ENCODE measurements at places on chromosomes 3 and 15.

DNA sequence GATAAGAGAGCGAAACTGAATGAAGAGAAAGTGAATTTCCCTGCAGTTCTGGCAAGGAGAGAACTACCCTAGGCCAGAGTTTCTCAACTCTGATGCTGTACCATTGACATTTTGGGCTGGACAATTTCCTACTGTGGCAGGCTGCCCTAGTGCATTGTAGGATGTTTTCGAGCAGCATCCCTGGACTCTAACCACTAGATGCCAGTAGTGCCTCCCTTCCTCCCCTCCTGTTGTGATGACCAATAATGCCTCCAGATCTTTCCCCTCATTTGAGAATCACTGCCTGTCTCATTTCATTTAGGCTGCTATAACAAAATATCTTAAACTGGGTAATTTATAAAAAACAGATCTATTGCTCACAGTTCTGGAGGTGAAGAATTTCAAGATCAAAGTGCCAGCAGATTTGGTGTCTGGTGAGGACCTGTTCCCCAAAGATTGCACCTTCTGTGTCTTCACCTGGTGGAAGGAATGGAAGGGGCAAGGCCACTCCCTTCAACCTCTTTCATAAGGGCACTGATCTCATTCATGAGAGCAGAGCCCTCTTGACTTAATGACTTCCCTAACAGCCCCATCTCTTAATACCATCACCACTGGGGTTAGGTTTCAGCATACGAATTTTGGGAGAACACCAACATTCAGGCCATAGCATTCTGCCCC, 188.9 kb upstream of the MEIS2 start:
- DNase-seq: no peak

DNA sequence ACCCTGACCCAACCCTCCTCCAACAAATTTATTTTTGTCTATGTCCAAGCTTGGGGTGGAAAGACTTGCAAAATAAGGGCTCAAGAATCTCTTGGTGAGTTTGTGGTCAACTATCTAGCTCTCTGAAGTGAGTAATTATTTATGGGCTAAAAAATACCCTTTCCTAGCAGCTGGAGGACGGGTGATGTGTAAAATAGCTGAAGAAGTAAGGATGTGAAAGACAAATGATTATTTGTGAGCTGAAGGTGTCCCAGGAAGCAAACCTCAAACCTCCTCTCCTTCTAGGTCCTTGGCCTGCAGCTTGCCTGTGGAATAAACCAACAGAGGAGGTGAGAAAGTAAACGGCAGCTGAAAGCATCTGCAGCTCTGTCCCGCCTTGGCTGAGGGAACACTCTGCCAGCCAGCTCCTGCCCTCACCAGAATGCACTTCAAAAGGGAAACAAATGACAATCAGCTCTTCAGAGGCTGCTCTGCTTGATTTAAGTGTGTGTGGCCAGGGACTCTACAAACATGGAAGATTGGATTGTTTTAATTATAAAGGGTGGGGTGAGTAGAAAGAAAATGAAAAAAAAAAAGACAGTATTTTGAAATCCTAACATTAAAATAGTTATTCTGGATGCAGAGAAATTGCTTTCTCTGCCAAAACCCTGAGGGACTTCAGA, 60.3 kb downstream of the TM4SF4 start:
- DNase-seq: no peak

DNA sequence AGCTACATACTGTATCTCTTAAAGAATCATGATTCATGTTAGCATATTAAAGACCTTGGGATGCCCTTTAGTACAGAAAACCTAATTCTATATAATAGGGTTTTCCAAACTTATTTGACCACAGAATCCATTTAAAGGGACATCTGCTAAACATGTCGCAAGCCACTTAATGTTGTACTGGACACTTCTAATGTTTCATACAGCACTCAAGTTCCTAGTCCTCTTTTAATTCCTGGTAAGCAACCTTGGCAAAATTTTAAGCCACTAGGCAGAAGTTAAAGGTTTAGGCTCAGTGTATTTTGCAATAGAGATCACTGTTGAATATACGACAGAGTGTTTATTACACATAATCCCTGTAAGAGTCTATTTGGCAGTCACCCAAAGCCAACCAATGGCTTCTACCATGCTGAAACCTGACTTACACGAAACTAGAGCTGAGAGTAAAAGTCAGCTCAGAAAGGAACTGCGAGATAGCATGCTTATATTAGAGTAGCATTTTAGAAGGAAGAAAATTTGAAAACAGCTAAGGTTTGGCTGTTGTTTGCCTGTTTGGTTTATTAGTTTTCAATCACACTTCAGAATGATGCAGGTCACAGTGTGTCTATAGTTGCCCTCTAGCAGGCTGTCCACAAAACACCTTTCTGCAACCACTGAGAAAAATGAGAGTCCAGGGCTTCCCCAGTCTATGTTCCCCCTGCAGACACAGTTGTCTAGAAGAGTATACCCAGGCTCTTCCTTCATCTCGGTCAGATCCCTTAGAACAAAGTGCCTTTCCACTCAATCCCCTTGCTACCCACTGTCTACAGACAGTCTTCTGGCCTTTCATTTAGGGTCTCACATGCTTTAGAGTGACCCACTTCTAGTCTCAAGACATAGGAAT, 104.4 kb downstream of the FMN1 start:
- DNase-seq: no peak

DNA sequence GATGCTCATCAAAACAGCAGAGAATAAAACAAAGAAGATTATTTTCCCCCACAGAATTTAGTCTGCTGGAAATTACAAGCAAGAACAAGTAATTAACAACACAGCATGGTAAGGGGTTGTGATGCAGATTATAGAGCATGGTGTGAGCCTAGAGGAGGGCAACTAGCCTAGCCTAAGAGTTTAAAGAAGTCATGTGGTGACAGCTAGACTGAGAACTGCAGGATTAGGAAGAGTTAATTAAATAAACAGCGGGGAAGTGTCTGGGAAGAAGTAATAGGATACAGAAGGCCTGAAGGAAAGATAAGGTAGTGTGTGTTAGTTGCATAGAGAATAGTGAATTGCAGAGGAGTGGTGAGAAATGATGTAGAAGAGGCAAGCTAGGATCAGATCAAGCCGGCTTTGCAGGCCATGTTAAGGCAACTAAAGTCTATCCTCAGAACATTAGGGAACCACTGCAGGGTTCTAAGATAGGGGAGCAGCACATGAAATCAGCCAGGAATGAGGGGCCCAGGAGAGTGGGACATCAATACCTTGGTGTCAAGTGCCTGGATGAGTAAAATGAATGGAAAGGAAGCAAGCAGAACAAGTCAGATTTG, 11.9 kb upstream of the PKM start:
- DNase-seq: no peak

- no peak for DNase-seq
Observed at GRCh38 chr15:72437650-72438316, 36.3 kb upstream of the ARIH1 start.

- DNase-seq: no peak
Observed at GRCh38 chr15:67115586-67115969, 50.2 kb downstream of the SMAD3 start.

GRCh38 chr3:7188551-7188950, 327.6 kb downstream of the GRM7 start:
- DNase-seq: no peak

GRCh38 chr3:150393745-150394144, 14.4 kb upstream of the TSC22D2 start:
- no peak for DNase-seq

GRCh38 chr15:60096157-60096556, 92.0 kb downstream of the FOXB1 start:
- DNase-seq: no peak

- DNase-seq: no peak
Observed at GRCh38 chr15:65377105-65377975, 462 bp downstream of the IGDCC3 start.

DNA sequence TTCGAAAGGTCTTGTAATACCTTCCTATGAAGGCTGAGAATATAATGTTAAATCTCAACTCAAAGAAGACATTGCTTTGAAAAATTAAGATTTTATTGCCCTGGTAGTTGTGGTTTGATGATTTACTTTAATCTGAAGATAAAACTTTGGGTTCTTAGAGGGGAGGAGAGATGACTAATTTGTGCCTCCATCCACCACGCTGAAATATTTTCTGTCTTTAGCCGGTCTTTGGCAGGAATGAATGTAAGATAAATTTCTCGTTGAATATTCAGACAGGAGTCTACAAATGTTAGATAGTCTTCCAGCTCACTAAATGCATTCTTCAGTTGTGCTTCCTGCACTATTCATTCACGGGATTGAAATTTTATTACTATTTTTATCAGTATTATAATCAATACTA, 844.3 kb upstream of the NR2F2 start:
- no peak for DNase-seq

DNA sequence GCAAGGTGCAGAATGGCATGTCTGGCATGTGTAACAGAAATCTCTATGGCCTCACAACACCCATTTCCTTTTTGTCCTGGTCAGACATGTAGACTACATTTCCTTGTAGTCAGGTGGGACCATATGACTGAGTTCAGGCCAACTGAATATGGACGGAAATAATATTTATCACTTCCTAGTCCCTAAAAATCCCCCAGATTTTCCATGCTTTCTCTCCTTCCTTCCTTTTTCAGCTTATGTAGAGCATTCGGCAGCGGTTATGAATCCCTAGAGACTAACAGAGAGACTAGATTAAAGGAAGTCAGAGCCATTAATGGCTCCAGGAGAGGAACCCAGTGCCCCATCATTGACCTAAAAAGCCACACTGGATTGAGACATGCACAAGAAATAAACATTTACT, 35.8 kb downstream of the SLC9A9 start:
- no peak for DNase-seq

DNA sequence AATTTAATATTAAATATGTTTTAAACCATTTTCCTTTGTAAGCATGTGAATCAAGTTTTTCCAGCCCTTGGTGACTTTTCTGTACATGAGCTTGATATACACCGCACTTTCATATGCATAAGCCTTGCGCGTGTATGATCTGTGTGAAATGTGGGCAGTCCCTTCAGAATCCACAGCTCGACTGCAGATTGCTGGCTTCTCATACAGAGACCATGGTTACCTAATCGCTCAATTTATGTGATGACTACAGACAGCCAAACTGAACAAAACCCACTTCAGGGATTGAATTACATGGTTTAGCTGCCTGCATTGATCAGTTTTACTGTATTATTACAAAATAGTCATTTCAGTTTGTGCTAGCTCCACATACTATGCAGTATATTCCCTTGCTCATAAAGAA, 212.3 kb upstream of the NECTIN3 start:
- DNase-seq: no peak

DNA sequence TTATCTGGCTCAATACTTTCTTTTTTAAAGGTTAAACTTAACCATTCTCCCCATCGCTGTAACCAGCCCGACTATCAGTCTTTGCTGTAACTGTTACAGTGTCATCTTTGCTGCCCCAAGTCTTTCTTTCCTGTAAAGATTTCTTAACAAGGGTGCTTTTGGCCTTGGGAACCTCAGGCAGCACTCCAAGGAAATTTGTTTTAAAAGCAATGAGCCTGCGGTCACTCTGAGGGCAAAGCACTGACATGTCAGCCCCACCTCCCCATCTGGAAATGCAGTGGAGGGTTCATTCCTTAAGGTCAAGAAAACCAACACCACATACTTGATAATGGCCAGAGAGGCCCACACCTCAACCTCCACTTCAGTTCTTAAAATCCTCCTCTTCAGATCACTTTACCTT, 3.2 kb downstream of the TRANK1 start:
- no peak for DNase-seq

- no peak for DNase-seq
Observed at GRCh38 chr3:149571381-149571780, 86.4 kb downstream of the WWTR1 start.

GRCh38 chr15:65887565-65887964, 18.3 kb downstream of the RAB11A start:
- no peak for DNase-seq

DNA sequence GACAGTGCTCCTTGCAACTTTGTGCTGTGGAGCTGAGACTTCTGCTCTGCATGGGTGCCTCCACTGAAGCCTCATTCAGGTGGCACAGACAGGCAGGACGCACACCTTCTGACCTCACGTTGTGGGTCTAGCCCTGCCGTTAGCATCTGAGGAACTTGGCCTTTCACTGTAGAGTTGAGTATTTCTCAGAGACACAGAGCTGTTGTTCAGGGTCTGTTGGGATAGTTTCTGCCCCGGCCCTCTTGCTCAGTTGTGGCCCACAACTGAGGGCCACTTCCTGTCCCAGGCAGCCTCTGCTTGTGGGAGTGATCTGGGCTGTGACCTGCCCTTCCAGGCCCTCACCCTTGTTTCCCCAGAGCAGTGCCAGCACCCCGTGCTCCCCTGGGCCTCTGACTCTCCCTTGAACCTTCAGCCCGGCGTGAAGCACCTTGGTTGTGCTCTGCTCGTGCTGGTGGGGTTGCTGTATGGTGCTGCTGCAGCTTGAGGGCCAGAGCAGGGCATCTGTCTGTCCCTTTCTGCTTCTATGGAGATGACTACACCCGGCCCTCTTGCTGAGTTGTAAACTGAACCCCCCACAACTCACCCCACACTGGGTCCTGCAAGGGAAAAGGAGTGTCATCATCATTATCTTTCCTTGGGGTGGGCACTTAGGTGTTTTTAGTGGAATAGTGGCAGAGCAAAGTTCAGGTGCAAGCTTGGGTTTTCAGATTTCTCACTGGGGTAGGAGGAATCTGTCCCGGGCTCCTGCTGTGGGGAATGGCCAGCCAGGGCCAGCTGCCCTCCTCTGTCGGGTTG, 11.7 kb downstream of the BAHD1 start:
- DNase-seq: no peak

DNA sequence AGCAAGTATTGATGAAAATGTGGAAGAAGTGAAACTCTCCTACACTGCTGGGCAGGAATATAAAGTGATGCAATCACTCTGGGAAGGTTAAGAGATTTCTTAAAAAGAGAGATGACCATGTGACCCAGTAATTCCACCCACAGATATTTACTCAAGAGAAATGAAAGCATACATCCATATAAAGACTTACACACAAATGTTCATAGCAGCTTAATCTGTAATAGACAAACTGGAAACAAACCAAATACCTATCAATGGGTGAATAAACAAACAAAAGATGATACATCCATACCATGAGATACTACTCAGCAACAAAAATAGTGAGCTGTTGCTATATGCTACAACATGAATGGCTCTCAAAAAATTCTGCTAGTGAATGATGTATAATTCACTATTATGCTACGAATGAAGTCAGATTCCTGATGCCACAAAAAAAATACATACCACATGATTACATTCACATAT, 463.3 kb downstream of the MAGI1 start:
- DNase-seq: no peak

GRCh38 chr3:13209634-13209997, 136.4 kb upstream of the IQSEC1 start:
- DNase-seq: no peak

- DNase-seq: no peak
Observed at GRCh38 chr3:135851201-135852081, 114.1 kb upstream of the PPP2R3A start.

DNA sequence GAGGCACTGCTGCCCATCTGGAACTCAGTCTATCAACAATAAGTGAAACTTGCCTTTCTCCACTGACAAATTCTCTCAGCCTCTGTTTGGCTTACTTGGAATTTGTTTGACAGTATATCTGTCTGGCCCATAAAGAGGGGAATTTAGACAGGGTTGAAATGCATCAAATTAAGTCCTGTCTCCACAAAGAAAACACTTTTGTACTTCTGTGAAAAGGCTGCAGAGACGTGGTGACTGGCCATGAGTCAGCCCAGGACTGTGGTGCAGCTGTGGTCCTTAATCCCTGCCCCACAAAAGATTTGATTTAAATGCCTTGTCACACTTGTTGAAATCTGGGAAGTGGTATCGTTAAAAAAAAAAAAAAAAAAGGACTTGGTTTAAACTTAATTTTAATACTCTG, 47.5 kb downstream of the RYR3 start:
- no peak for DNase-seq
